Fibroblast of mammary gland (primary cell): ENCODE measurements at places on chromosomes 5 and 9.

- DNase-seq = no peak
Observed at GRCh38 chr5:94028001-94028400, 286.6 kb upstream of the POU5F2 start.

- DNase-seq = no peak
Observed at GRCh38 chr5:28249771-28250415, 1211.5 kb upstream of the CDH9 start.

DNA sequence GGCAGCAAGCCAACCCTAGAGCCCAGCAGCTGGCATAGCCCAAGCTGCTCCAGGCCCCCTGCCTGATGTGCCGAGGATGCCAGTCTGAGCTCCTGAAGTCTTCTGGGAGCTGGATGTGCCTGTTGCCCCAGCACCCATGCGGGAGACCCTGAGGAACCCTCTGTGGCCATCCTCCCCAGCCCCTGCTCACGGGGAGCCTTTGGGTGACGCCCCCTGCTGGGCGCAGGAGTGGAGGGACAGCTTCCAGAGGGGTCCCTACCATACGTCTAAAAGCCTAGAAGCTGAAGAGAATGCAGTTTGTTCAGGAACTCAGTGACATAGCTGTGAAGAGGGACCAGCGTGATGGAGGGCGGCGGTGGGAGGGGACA lies 33.1 kb upstream of the MVB12B start:
- no peak for DNase-seq

- no peak for DNase-seq
Observed at GRCh38 chr9:96617439-96618185, 2.0 kb downstream of the CDC14B start.

DNA sequence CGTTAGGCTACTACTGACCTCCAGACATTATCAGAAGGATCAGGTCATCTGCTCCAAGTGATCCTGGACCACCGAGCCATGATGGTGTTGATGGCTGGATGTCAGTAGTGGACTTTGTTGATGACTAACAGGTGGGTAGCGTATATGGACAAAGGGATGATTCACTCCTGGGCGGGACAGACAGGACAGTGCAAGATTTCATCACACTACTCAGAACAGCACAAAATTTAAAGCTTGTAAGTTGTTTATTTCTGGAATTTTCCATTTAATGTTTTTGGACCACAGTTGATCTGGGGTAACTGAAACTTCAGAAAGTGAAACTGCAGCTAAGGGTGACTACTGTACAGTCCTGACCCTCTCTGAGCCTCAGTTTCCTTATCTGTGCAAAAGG lies 12.7 kb downstream of the PDGFRB start:
- peak; percentile 98 for DNase-seq

DNA sequence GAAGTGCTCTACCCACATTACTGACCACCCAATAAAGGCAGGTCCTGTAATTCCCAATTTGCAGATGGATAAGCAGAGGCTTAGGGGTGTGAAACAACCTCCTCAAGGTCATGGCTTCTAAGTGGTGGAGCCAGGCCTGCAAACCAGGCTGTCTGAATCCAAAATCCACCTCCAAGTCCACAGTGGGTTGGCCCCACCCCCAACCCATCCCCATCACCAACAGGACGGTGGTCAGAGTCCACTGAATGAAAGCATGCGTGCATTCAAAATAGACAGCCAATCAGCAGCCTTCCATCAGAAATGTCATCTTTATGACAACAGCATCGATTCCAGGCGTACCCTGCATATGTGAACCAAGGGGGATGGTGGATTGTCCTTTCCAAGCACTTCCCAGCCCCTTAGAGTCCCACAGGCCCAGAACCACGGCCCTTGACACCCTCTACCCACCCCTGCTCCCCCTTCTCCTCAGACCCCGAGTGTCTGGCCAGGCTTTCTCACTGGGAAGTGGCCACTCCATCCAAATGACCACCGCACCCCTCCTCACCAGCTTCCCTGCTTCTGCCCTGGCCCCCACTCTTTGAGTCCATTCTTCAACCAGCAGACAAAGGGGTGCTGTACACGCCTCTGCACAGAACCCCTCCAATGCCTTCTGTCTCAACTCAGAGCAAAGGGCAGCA lies 133.1 kb downstream of the KCNIP1 start:
- DNase-seq = no peak

DNA sequence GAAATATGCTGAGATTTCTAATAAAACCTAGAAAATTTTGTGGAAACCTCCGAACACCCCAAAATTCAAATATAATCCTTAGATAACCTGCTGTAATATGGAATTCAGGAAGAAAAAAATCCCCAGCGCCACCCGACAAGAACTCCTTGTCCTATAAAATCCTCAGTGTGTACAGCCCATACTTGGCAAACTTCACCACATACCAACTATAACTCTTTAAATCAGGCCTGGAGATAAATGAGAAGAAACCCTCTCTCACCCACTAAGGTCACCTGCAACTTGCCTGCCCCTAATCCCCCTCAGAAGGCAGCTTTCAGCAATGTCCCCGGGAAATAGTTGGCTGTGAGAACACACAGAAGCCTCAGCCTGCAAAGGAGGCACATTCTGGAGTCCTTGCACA lies 90.5 kb downstream of the SH3TC2 start:
- no peak for DNase-seq

DNA sequence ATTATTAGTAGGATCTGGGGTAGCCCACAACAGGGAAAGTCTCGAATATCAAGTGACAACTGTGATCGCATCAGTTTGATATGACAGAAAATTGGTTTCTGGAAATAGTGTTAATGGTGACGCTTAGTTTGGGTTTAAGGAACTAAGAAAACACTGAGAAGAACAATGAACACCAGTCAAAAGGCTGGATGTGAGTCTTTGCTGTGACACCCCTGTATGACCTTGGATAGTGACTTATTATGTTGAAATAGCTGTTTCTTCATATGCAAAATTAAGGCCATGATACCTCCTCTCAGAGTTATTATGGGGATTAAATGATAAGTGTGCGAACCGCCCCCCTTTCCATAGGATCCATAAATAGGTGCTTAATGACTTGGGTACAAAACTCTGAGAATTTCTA lies 926 bp downstream of the DNAJC25 start:
- peak; percentile 42 for DNase-seq

DNA sequence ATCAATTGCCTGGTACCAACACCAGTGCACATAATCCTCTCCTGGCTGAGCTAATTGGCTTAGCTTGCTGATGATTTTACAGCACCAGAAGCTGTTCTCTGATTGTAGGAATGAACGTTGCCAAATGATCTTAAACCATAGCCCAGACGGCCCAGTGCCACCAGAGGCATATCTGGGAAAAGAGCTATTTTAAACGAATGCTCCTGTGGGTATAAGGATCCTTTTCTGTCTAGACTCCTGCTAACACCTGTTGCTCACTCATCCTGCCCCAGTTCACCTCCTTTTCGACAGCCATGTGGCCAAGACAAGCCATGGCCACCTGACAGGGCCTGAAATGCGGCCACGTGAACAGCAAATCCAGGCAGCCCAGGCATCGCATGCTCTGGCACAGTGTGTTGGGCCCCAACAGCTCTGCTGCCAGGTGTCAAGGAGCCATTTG lies 289.9 kb upstream of the SLC30A5 start:
- DNase-seq = no peak

GRCh38 chr9:110214586-110215355 lies 6.8 kb upstream of the C9orf152 start:
- DNase-seq = no peak

GRCh38 chr9:89843074-89843473 lies 238.3 kb downstream of the GADD45G start:
- no peak for DNase-seq

DNA sequence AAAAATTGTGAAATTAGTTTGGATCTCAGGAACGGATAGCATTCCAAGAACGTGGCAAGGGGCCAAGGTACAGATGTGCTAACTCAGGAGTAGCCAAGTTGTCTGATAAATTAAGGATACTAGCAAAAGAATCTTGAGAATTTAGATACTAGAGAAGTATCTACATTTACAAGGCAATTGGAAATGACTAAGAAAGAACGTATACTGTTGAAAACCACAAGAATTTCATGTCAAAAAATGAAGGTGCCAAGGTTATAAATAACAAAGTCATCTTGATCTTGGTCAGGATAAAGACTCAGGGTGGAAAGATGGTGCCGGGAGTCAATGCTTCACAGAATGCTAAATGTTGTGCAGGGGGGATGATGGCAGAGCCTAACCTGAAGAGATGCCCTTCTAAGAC lies 19.2 kb downstream of the CAPSL start:
- DNase-seq = peak; percentile 82

DNA sequence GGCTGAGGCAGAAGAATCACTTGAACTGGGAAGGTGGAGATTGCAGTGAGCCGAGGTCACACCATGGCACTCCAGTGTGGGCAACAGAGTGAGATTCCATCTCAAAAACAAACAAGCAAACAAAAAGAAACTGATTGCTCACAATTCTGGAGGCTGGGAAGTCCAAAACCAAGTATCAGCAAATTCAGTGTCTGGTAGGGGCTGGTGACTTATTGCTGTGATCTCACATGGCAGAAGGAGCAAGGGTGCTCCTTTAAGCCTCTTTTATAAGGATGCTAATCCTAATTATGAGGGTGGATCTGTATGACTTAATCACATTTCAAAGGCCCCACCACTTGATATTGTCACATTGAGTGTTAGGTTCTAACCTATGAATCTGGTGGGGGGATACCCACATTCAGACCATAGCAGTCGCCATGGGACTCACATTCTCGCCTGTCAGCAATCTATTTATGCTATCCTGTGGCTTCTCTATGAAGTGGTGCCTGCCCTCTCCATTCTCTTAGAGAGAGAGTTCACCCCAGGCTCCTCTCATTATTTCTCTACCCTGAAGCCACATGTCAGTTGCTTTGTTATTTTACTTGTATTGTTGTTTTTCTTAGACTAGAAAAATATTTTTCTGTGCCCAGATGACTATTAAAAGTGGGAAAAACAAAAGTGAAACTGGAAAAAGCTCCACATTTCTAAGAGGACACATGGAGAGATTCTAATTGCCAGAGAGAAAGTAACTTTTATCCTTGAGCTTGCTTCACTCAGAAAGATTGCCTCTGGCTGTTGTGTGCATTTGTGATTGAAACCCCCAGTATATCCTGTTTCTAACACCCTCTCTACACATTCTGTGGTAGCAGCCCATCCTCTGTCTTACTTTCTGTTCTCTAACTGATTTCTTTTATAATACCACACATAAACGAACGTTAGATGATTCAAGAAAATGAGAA lies 18.8 kb upstream of the PRLR start:
- no peak for DNase-seq

DNA sequence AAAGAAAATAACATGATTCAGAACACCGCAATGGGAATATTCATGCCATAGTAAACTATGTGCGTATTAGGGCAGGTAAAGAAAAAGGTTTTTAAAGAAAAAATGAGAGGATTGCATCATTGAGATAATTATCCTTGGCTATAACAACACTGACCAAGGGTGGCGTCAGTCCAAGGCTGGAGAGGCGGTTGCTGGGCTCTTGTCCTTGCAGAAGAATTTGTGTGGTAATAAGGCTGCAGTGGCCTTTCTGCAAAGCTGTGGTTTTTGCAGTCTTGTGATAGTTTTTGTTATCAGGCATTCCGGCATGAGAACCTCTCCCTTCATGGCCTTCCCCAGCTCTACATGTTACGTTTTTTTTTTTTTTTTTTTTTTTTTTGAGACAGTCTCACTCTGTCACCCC lies 14.0 kb downstream of the BOD1 start:
- peak; percentile 63 for DNase-seq

GRCh38 chr5:14757850-14758249 lies 93.3 kb downstream of the OTULIN start:
- no peak for DNase-seq
